ENCODE measurements at places on chromosomes 2 and 18.

- H3K27ac ChIP-seq = no peak overlapping the region
- H3K36me3 ChIP-seq = no peaks in the 10 kb centered on the region
- no peak overlapping the region for H3K4me3 ChIP-seq
- no peaks in the 10 kb centered on the region for H3K27me3 ChIP-seq
These were observed 40.9 kb upstream of the ALKAL2 start for GRCh38 chr2:328761-329160.

DNA sequence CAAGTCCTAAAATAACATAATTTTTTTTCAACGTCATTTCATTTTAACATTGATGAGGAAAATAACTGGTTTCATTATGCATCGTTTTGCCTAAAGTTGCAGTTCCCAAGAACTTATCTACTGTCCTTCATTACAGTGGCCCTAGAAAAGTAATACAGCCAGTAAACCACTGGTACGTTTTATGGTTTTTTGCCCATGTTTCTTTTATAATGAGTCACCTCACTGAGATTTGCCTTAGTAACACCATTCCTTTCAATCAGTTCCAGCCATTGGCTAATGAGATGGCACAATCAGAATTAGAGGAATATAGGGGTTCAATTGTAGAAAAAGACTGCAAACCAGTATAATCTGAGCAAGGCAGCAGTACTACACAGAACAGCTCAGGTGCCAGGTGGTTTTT lies 422.6 kb upstream of the LYPD1 start:
- H3K27ac ChIP-seq = no peak overlapping the region
- no peaks in the 10 kb centered on the region for H3K36me3 ChIP-seq
- DNase-seq = no peak
- H3K4me3 ChIP-seq = no peak overlapping the region
- no peaks in the 10 kb centered on the region for H3K27me3 ChIP-seq

DNA sequence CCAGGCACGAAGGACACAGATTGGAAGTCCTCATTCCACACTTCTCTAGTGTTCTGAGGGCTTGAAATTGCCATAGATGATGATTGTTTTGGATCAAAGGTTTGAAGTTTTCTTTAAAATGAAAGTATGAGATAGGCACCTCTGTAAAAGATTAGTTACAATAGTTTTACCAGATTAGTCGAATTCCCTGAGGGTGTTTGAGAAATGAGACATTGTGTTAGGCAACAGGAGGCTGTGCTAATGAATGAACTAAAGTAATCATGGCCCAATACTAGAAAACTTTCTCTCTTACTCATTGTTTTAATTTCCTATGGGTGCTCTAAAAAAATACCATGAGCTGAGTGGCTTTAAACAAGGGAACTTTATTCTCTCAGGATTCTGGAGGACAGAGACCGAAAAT lies 421.7 kb downstream of the RNF144A start:
- H3K27ac ChIP-seq = no peak overlapping the region
- H3K4me1 ChIP-seq = no peaks in the 10 kb centered on the region
- H3K27me3 ChIP-seq = peaks cover 3% of the 10 kb centered on the region
- H3K4me3 ChIP-seq = no peak overlapping the region
- DNase-seq = no peak

GRCh38 chr2:160956243-160956802 lies 203.9 kb upstream of the TANK start:
- H3K27me3 ChIP-seq = no peaks in the 10 kb centered on the region
- H3K4me3 ChIP-seq = no peak overlapping the region
- H3K4me1 ChIP-seq = no peaks in the 10 kb centered on the region
- no peak for DNase-seq
- H3K36me3 ChIP-seq = no peaks in the 10 kb centered on the region
- no peak overlapping the region for H3K27ac ChIP-seq

DNA sequence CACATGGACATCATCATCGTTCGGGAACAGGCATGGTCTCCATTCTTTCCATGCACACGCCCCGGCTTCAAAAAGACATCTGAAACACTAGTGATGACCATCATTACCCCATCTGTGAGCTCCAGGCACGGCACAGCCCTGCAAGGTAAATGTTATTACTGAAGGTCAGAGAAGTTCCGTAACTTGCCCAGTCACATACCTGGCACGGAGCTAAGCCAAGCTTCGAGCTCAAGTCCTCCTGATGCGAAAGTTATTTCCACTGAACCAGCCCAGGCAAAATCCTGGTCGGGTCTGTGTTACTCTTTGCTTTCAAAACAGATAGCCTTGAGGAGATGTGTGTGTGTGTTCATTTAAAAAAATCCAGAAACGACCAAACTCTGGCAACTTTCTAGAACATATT lies 22.8 kb downstream of the FHL2 start:
- peaks cover 9% of the 10 kb centered on the region for H3K36me3 ChIP-seq
- H3K27me3 ChIP-seq = no peaks in the 10 kb centered on the region
- no peak for DNase-seq
- no peaks in the 10 kb centered on the region for H3K4me1 ChIP-seq

GRCh38 chr2:59654710-59655109 lies 898.7 kb downstream of the BCL11A start:
- H3K4me1 ChIP-seq = no peaks in the 10 kb centered on the region
- H3K27ac ChIP-seq = no peak overlapping the region
- no peaks in the 10 kb centered on the region for H3K36me3 ChIP-seq
- no peak overlapping the region for H3K4me3 ChIP-seq
